ENCODE measurements at places on chromosomes 5 and 9.
A peak's percentile ranks its signal among the peaks of the same experiment; 100 is the strongest.

GRCh38 chr5:149886060-149886459 lies 58.5 kb downstream of the PDE6A start:
- no peak for DNase-seq

DNA sequence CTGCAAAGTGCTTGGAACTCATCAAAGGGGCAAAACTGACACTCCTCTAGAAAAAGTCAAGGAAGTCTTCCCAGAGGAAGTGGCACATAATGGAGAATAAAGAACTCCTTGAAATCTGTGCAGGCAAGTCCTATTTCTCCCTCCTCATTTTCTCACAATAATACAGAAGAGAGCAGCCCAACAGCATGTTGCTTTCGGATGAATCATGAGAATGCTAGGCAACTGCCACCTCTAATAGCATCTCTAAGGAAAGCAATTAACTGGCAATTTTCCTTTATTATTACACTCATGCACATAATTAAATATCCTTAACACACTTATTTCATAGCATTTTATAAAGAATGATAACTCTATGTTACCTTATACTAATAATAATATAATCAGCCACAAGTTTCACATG lies 122.2 kb upstream of the PTGER4 start:
- DNase-seq, result no peak

- DNase-seq, result no peak
Measured at GRCh38 chr9:22079873-22080341, 70.8 kb upstream of the CDKN2B start.

- DNase-seq, result no peak
Measured at GRCh38 chr9:120526534-120526933, 53.4 kb downstream of the CDK5RAP2 start.

DNA sequence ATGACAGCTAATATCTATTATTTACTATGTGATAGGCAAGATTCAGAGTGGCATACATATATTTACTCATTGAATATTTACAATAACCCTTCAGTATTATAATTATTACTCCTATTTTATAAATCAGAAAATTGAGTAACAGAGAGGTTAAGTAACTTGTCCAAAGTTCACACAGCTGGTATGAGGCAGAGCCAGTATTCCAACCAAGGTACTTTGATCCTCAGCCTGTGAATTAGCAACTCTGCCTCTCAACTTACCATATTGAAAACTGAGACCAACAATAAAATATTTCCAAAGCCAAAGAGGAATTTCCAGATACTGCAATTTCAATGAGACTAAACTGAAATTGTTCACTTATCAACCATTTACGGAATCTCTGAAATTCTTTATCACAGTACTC lies 67.9 kb upstream of the TSLP start:
- no peak for DNase-seq

DNA sequence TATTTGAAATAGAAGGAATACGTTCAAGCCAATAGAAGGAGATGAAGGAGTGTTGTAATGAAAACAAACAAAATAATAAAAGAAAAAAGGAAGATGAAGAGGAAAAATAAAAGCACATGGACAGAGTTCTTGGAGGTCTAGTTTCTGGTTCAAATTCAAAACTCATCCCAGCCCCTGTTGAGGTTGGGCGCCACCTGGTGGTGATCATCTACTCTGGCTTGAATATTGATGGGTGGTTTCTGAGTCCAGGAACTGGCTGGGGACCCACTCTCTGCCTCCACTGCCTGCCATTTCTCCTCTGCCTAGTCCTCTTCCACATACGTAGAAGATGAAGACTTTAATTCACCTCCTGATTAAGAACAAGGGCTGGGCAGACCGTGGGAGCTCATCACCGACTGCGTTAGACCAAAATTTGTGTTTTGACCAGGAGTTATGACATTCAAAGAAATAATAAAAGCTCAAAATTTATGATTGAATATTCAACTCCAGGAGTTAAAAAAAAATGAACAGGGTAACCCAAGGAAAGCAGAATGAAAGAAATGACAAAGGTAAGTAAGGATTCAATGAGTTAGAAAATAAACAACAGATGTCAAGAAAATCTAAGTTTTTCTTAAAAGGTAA lies 99.0 kb upstream of the SLC1A3 start:
- DNase-seq, result peak; percentile 80

DNA sequence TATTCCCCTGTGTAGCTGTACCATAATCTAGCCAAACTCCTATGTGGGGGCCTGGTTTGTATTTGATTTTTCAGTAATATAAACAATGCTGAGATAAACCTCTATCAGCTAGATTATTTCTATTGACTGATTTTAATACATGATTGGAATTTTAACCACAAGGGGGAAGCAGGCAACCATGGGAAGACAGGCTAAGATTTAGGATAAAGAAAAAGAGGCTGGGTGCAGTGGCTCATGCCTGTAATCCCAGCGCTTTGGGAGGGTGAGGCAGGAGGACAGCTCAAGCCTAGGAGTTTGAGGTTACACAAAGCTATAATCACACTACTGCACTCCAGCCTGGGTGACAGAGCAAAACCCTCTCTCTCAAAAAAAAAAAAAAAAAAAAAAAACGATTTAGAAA lies 18.1 kb upstream of the GPX3 start:
- no peak for DNase-seq

DNA sequence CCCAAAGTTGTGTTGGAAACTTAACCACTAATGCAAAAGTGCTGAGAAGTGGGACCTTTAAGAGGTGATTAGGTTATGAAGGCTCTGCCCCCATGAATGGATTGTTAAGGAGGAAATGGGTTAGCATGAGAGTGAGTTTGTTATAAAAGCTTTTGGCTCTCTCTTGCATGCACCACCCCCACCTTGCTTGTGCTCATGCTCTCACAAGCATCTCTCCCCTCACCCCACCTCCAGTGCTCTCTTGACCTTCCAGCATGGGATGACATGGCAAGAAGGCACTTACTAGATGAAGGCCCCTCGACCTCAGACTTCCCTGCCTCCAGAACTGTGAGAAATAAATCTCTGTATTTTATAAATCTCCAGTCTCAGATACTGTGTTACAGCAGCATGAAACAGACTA lies 52.8 kb downstream of the RICTOR start:
- DNase-seq, result no peak
